ENCODE measurements at places on chromosomes 1 and 21. TPM values are rescaled to one million over a fixed set of nuclear protein-coding genes. Genes with fewer than 3 reads are reported as not detected.

DNA sequence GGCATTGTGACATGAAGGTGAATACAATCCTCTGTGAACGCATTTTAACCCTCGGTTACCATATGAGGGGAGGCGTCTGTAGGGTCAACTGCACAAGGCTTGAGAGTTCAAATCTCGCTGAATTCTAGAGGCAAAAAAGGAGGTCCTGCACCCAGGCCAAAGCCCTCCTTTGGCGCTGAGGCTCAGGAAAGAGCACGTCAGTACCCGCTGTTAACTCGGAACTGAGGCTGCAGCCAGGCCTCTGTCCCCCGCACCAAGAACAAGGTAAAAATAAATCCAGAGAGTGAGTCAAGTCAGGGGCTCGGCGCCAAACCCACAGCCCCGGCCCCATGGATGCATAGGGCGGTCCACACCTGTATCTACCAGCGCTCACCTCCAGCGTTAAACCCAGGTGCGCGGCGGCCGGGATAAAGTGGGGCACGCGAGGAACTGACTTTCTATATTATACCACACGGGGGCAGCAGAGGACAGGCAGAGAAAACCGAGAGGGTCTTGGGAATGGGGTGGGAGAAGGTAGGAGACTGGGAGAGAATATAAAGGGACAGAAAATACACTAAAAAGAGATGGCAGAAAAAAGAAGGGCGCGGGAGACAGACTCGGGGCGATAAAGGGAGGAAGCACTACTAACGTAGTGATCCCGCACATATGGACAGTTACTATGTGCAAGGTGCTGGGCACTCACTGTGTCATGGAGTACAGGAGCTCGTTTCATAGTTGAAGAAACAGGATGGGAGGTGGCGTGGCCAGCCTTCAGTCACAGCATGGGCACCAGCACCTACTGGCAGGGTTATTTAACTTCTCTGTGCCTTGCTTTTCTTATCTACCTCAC lies 54.9 kb downstream of the DMRTA2 start:
- no peak overlapping the region for H3K27ac ChIP-seq
- no peak overlapping the region for H3K4me3 ChIP-seq
- no peaks in the 10 kb centered on the region for H3K4me1 ChIP-seq
- H3K27me3 ChIP-seq: peaks cover 29% of the 10 kb centered on the region

Gene KIRREL1
- total RNA-seq: 0.11 TPM

Gene CRP
- not detected for total RNA-seq

- H3K27ac ChIP-seq: no peak overlapping the region
- H3K27me3 ChIP-seq: peaks cover 49% of the 10 kb centered on the region
- H3K4me1 ChIP-seq: peaks cover 21% of the 10 kb centered on the region
- no peaks in the 10 kb centered on the region for H3K36me3 ChIP-seq
- DNase-seq: no peak
- H3K4me3 ChIP-seq: no peak overlapping the region
Observed at GRCh38 chr1:50111503-50111902, 2.8 kb downstream of the ELAVL4 start.

- H3K36me3 ChIP-seq: no peaks in the 10 kb centered on the region
- H3K4me3 ChIP-seq: no peak overlapping the region
- no peak for DNase-seq
- H3K4me1 ChIP-seq: peaks cover 2% of the 10 kb centered on the region
- H3K27me3 ChIP-seq: no peaks in the 10 kb centered on the region
Observed at GRCh38 chr1:171901245-171901644, 59.9 kb downstream of the DNM3 start.

DNA sequence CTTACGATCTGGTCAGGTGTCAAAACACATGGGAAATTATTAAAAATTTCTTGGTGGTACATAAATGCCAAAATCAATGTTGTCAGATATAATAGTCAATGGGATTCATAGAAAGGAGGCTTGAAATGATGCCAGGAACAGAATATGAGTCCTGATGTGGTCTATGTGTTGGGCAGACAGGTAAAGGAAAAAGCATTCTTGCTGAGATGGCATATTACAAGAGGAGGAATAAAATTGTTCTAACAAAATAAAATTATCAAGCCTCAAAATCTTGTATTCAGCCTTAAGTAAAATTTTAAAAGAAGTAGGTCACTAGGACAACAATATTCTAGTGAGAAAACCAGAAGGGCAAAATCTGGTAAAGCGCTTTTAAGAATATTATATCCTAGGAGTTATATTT lies 30.9 kb upstream of the EDEM3 start:
- H3K27me3 ChIP-seq: no peaks in the 10 kb centered on the region
- H3K4me3 ChIP-seq: no peak overlapping the region
- no peak overlapping the region for H3K27ac ChIP-seq
- H3K4me1 ChIP-seq: no peaks in the 10 kb centered on the region

Gene C1orf94
- total RNA-seq: not detected

Gene PIK3CD
- 158 TPM for total RNA-seq

- no peak overlapping the region for H3K4me3 ChIP-seq
- no peaks in the 10 kb centered on the region for H3K4me1 ChIP-seq
- H3K27ac ChIP-seq: no peak overlapping the region
- no peaks in the 10 kb centered on the region for H3K27me3 ChIP-seq
- DNase-seq: peak; percentile 8
Observed at GRCh38 chr1:174262349-174263241, 103.3 kb downstream of the RABGAP1L start.

Gene SELENOF
- total RNA-seq: 131 TPM

DNA sequence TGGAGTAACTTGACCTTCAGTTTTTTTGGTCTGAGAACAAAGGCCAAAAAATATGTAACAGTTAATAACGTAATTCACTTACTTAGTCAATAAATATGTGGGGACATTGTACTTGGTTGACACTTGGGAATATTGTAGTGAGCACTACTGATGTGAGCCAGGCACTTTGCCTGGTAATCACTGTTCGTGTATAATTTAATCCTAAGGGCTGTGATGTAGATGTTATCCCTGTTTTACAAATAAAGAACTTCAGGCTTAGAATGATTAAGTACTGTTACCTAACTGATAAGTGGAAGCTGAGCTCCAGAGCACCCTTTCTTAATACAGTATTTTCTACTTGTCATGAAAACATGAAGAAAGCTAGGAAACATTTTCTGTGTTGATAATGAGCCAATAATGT lies 28.0 kb downstream of the PTBP2 start:
- DNase-seq: no peak
- peaks cover 31% of the 10 kb centered on the region for H3K4me1 ChIP-seq
- H3K36me3 ChIP-seq: peaks cover 35% of the 10 kb centered on the region
- no peak overlapping the region for H3K27ac ChIP-seq
- H3K27me3 ChIP-seq: no peaks in the 10 kb centered on the region

GRCh38 chr1:169483500-169483966 lies 2.2 kb downstream of the SLC19A2 start:
- peak overlapping the region; percentile 87 for H3K4me3 ChIP-seq
- no peaks in the 10 kb centered on the region for H3K27me3 ChIP-seq
- no peak for DNase-seq
- H3K27ac ChIP-seq: no peak overlapping the region
- peaks cover 47% of the 10 kb centered on the region for H3K4me1 ChIP-seq

GRCh38 chr1:51061231-51061918 lies 40.7 kb upstream of the C1orf185 start:
- DNase-seq: no peak
- H3K27me3 ChIP-seq: peaks cover 11% of the 10 kb centered on the region
- no peaks in the 10 kb centered on the region for H3K4me1 ChIP-seq
- H3K36me3 ChIP-seq: peaks cover 2% of the 10 kb centered on the region
- H3K27ac ChIP-seq: no peak overlapping the region

DNA sequence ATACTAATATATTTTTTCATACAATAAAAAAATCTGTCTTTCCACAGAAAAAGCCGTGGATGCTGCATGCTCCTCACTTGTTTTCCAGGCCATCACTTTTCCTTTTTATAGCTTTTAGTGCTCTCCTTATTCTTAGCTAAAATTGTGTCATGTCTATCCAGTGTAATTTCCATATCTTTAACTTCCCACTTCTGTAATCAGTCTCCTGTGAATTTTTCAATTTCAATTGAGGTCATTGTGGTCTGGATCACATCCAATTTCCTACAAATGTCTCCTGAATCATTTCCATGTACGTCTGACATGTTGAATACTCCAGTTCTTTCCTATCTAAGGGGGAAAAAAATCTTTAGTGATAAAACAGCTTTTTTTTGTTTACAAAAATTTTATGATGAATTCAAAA lies 838.2 kb upstream of the B3GALT2 start:
- H3K4me3 ChIP-seq: no peak overlapping the region
- no peak for DNase-seq
- no peaks in the 10 kb centered on the region for H3K27me3 ChIP-seq
- H3K36me3 ChIP-seq: no peaks in the 10 kb centered on the region
- H3K27ac ChIP-seq: no peak overlapping the region
